NCI-H1105 treated with DMSO at 0.1 percent for 48 hours (cell line): ENCODE measurements at places on chromosomes 13 and 19.
A peak's percentile ranks its signal among the peaks of the same experiment; 100 is the strongest.

DNA sequence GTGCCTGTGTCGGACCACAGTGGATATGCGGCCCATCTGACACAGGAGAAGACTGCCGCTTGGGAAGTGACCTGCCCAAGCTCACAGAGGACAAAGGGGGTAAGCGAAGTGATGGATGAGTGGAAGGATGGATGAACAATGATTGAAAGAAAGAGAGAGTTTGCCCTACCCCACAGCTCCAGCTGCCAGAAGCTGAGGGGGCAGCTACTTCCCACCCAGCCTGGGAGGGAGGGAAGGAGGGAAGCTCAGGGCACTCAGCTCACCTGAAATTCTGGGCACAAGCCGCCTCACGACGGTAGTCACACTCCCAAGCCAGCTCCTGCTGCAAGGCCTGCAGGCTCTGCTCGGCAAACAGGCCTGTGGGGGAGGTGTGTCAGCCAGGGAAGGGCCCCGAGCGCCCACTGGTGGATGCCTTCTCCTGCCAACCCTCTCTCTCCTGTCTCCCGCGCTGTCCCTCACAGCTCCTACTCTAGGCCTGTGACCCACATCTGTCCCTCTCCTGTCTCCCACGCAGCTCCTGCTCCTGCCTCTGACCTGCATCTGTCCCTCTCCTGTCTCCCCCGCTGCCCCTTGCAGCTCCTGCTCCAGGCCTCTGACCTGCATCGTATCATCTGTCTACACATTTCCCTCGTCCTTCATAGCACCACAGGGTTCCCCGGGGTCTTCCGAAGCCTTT is 12.0 kb upstream of the NUMBL start:
- DNase-seq = no peak

DNA sequence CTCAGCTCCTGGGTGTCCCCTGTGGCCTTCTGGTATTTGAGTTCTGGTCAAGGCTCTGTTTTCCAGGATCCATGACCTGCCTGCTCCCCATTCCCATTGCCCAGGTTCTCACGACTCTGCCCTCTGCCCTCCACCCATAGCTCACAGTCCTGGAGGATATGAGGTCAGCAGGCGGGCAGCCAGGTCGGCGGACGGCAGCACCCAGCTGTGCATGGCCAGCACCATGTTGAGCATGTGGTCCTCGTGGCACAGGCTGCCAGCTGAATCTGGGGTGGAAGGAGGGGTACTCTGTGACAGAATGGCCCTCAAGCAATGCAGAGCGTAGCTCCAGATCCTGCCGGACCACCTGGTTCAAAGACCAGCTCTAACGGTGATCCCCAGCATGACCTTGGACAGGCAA is 5.1 kb downstream of the RASGRP4 start:
- no peak for DNase-seq

- no peak for DNase-seq
These were observed 64.4 kb downstream of the RASA3 start for GRCh38 chr13:114067886-114068651.

- peak; percentile 49 for DNase-seq
These were observed 61.1 kb downstream of the ZNF431 start for GRCh38 chr19:21202865-21203494.

DNA sequence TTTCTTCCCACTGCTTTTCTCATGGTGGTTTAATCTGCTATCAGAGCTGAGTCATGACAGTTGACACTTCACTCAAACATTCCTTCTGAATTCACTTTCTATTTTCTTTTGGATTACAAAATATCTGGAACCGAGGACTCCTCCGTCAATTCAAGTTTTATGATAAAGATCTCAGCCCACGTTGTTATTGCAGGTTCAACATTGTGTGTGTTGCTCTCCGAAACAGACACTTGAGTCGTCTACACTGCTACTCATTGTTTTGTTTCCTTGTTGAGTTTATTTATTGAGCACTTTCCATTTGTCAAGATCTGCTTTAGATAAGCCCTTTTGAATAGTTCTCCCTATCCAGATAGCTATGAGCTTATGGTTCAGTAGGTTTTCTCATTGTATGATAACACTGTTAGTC is 636.1 kb upstream of the GPC6 start:
- DNase-seq = no peak

DNA sequence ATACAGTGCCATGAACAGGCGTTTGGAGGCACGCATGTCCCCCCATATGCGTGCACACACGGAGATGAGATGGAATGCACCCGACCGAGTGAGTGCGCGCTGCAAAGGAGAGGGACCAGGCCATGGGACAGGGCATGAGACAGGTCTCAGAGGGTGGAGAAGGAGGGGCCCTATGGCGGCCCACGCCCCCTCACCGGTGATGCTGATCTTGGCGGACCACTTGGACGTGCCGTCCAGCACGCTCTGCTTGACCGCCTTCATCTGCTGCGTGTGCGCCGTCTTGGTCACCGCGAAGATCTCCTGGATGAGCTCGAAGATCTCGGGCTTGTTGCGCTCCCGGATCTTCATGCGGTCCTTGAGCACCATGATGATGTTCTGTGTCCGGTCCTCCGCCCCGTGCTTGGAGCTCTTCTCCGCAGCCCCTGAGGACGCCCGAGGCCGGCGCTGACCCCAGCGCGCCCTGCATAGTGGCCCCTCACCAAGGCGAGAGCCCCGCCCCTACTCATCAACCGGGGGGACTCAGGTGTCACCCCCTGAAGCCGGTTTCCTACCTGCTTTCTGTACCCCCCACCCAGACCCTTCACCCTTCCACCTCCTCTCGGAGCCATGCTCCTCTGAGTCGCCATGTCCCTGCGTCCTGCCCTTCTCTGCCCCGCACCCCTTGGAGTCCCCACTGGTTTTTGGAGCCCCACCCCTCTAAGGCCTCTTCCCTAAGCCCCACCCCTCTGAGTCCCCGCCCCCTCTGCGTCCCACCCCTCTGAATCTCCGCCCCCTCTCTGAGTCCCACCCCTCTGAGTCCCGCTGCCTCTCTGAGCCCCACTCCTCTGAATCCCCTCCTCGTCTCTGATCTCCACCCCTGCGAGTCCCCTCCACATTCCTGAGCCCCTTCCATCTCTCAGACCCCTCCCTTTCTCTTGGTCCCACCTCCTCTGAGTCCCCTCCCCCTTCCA is 40.8 kb downstream of the UNC13A start:
- DNase-seq = no peak

DNA sequence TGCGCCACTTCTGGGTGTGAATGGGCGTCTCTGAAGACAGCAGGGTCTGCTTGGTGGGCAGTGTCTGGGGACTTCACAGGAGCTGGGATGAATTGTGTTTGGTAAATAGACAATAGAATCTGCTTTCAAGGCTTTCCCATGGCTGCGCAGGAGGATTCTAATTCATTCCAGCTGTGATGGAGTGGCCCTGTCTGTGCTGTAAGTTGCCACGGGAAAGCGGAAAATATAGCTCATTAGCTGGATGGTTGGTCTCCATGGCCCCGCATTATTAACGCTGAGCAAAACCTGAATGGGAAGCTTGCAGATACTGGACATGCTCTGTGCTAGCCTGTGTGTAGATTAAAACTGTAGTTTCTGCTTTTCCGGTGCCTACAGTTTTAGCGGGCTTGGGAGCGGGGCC is 15.6 kb upstream of the C1QTNF9 start:
- no peak for DNase-seq

- DNase-seq = no peak
These were observed 14.5 kb upstream of the ZBTB32 start for GRCh38 chr19:35689836-35690235.

DNA sequence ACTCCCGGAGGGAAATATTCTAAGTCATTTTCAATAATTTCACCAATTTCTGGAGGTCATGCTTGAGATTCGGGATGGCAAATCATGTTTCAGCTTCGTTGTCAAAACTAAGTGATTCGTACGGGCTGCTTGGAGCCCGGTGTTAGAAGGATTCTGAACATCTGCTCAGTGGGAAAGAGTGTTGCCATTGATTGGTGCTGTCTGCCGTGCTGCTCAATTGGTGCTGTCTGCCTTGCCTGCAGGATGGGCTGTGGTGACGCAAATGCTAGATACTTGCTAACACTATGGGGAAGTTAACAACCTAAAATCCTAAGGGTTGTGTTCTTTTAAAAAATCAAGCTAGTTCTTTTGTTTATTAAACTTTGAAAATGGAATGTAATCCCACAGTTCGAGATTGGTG is 17.3 kb upstream of the CACNG8 start:
- DNase-seq = no peak

DNA sequence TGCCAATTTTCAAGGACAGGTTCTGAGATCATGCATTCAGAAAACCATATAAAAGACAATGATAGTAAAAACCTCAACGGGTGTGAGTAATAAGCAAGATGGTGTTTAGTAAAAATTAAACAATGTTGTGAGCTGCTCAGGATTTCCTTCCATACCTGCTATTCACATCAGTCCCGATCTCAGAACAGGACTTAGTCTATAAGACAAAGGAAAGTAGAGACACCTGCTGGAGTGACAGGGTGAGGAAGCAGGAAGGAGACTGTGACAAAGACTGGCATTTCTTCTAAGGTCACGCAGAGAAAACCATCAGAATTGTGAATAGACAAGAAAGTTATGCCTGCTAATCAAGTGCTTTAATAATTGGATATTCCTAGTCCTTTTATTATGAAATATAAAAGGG is 648.0 kb downstream of the DACH1 start:
- peak; percentile 21 for DNase-seq

GRCh38 chr19:34534206-34534605 is 52.6 kb downstream of the WTIP start:
- no peak for DNase-seq

DNA sequence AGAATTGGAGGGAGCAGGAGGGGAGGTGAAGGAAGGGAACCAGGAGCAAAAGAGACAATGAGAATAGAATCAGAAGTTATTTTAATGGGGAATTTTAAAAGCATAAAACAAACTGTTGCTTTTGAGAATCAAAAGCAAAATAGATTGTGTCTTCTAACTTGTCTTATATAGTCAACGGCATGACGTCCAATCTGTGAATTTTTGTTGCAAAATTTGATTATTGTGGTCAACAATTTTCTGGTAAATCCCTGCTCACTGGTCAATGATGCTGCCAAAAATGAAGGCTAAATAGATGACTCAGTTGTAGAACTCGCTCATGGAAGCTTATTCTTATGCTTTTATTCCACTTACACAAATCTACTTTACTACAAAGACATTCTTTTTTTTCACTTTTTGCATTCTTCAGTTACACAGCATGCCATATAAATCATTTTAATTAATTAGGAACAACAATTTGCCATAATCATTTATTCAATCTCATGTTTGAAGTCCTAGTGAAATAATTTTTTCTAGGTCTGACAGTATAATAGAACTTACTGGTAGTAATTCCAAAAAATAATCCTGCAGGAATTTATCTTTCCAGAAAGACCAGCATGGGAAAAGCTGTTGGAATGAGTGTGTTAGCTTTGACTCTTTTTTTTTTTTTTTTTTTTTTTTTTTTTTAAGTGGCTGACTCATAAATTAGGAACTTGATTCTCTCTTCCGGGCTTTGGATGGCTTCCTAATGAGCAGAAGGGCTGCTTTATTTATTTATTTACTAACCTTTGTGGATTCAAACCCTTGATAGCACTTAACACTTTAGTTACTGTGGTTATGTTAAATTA is 256.9 kb downstream of the SPRY2 start:
- DNase-seq = peak; percentile 68

GRCh38 chr13:100234006-100234405 is 145.1 kb downstream of the PCCA start:
- peak; percentile 70 for DNase-seq

- no peak for DNase-seq
These were observed 19.9 kb downstream of the KDM4B start for GRCh38 chr19:4988770-4989251.

DNA sequence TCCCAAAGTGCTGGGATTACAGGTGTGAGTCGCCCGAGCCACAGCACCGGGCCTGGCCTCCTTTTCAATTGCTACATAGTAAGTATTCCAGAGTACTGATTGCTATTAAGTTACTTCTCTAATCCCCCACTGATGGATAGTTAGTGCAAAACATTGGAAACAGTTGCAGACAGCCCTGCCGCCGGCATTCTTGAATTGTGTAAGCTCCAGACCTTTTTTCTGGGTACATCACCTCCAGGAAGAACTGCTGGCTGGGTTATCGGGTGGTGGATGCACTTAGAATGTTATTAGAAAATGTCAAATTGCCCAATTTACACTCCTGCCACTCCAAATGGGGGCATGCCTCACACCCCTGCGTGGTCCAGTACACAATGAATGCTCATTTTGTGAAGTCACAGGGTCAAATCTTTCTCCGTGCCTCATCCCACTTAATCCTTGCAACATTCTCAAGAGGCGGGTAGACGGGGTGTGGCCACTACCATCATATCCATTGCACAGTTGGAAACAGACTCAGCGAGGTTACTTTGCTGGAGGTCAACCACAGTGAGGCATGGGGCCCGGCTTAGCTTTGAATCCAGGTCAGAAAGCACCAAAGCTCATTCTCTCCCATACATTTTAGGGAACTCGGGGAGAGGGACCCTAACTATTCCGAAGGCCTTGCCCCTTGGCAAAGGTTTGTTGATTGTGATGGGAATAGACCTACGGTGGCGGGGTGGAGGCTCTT is 1.0 kb upstream of the KDM4B start:
- no peak for DNase-seq

DNA sequence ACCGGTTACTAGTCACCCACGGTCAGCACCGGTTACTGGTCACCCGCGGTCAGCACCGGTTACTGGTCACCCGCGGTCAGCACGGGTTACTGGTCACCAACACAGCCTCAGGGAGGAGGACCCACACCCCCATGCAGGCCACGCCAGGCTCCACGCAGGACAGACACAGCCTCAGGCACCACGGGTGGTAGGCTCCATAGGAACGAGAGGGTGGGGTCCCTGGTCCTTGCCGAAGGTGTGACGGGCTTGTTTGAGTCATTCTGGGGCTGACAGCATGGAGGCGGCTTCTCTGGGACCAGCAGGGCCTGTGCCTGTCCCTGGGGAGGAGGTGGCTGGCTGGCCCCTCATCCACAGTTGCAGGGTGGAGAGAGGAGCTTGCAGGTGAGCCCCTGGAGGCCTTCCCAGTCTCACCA is 122.8 kb upstream of the SOX1 start:
- DNase-seq = no peak

DNA sequence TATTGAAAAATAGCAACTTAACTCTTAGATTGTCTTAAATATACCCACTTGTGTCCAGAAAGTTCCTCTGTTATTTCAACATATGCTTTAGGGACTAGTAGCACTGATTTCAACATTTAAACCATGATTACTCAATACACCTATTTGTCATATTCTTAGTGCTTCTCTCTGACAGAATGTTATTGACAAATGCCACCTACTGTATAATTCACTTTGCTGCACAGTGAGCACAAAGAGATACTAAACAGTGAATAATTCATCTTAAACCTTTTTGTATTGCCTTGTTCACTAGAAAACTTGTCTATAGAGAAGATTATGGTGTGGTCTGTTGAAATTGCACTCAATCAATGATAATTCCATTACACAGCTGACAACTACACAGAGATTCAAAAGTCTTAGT is 692.6 kb downstream of the PCDH17 start:
- DNase-seq = no peak

DNA sequence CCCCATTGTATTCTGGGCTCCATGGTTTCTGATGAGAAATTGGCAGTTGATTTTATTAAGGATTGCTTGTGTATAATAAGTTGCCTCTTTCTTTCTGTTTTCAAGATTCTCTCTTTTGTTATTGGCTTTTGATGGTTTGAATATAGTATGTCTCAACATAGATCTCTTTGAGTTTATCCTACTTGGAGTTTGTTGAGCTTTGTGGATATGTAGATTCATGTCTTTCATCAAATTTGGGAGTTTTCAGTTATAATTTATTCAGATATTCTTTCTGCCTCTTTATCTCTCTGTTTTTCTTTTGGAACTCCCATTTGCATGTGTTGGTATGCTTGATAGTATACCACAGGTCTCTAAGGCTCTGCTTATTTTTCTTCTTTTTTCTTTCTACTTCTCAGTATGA is 296.6 kb downstream of the ATP8A2 start:
- DNase-seq = no peak

GRCh38 chr19:48458016-48458415 is 2.6 kb downstream of the KCNJ14 start:
- DNase-seq = no peak

- no peak for DNase-seq
These were observed 52.0 kb downstream of the EPS15L1 start for GRCh38 chr19:16419669-16420335.
